AG04450 (cell line): ENCODE measurements at places on chromosomes 13 and 19. TPM values are rescaled to one million over a fixed set of nuclear protein-coding genes. Genes with fewer than 3 reads are reported as not detected.

DNA sequence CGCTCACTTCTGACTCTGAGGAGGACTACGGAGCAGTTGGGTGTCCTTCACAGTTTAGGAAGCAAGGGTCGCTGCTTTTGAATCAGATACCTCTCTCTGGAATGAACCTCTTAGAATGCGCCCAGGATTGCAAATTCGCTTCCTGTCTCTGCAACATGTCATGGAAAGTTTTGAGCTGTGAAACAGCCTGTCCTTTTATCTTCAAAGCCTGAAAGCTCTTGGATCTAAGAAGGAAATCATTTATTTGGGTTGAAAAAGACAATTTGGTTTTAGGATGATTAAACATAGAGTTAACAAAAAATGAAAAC lies 134.1 kb downstream of the KATNAL1 start:
- DNase-seq = no peak

ATP8A2 gene
- 0.19 and 0.20 TPM in 2 replicates for polyA plus RNA-seq

DNA sequence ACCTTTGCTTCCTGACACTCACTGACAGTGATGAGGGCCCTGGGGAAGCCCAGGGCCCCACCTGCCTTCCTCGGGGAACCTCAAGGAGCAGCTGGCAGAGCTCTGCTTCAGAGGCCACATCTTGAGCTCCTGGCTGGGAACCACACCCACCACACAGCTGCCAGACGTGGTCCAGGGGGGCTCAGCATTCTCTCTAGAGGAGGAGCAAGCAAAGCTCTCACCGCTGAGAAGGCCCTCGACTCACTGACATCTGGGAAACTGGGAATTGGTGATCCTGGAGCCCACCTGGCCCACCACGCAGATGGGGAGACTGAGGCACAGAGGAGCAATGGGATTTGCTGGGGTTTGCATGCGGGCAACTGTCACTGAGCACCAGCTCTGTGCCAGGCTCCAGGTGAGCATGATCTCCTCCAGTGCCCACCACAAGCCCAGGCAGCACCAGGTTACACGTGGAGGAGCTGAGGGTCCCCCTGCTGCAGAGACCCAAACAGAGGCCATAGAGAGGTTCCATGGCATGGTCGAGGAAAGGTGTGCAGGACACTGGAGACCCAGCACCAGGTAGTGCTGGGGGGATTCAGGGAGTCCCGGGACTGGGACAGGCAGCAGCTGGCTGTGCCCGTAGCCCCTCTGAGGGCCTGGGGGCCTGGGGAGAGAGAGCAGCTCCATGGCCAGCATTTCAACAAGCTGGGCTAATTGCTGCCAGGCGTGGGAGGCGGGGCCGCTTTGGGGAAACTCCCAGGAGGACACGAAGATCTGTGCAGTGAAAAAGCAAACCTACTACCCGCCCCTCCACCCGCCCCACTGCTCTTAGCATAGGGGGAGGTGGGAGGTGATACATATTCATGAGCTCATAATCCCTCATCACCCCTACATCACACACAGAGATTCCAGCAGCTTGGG lies 33.4 kb downstream of the PEPD start:
- no peak for DNase-seq

GRCh38 chr19:36605877-36606478 lies 865 bp downstream of the ZNF382 start:
- DNase-seq = no peak

GRCh38 chr19:30781047-30781446 lies 408.9 kb downstream of the ZNF536 start:
- no peak for DNase-seq
